ENCODE measurements at places on chromosomes 6 and 20.

DNA sequence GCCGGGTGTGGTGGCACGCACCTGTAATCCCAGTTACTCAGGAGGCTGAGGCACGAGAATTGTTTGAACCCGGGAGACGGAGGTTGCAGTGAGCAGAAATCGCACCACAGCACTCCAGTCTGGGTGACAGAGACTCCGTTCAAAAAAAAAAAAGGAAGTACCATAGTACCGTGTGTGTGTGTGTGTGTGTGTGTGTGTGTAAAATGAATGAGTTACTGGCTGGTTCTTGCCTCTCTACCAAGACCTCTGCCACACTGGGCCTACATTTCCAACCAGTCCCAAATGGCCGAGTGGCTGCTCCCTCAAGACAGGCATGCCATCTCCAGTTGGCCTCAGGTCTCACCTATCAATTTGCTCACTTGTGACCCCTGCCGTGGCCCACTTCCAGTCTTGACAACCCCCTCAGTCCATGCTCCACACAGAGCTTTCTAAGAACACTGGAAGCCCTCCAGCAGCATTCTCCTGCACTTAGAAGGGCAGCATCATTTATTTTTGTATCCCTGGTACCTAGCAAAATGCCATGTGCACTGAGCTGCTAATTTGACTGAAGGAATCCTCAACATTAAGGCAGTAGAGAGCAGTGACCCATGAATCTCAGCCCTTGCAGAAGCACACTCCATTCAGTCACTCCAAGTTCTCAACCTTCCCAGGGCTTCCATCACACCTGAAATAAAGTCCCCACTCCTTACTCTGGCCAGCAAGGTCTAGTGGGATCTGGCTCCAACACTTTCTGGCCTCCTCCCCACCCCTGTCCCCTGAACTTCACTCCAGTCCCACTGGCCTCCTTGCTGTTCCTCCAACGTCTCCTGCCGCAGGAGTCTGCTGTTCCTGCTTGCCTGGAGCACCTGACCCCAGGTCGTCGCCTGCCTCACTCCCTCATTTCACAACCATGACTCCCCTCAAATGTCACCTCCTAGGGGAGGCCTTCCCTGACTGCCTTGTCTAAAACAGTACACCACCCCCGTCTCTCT is 29.9 kb downstream of the COX4I2 start:
- DNase-seq = no peak

DNA sequence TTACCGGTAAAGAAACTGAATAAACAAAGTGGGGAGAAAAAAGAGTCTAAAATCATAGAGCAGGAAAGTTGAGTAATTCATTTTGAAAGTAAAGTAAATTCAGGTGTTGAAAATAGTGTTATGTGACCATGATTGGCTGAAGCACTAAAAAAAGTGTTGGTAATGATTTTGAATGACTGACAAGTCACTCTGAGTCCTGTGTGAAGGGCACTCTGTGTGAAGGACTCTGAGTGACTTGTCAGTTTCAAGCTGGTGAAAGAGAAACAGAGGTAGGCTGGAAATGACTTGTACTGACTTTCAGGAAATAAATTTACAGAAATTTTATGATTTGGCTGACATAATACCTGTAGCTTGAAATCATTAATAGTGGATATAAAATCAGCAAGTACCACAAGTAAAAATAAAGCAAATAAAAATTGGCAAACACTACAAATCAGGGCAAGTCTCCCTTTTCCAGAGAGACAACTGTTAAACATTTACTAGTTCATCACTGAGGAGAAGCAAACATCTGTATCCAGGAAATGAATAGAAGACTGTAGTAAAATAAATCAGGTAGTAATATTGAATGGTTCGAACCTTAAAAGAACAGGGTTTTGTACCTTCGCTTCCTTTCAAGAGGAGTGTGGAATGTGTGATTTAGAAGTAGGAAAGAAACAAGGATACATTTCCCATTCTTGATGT is 630.6 kb downstream of the GRIK2 start:
- no peak for DNase-seq

DNA sequence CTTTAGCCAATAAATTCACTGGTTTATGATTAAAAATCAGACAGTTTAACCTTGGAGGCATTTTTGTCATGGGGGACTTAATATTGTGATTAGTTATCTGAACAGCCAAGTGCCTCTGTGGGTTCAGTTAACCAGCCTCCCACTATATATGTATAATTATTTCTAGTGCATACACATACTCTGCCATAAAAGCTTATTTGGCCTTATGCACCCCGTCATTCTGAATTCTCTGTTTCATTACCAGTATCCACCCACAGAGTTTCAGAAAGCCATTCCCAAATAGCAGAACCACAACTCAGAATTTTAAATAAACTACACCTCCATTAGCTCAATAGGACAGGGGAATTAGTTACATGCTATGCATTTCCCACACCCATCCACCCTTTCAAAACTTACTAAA is 279.7 kb downstream of the ZFAND3 start:
- DNase-seq = no peak

DNA sequence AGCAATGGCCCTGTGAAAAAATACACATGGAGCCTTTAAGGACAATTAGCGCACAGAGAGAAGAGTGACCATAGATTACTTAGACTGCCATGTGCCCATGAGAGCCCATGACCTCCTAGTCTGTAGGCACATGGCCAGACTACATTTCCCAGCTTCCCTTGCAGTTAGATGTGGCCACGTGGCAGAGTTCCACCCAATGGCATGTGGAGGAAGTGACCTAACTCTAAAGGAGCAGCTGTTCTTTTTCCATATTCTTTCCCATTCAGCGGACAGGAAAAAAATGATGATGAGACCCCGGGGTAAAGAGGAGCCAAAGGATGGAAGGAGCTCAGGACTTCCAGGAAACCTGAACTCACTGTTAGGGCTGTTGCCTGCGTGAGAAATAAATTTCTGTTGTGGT is 116.6 kb downstream of the CBLN4 start:
- DNase-seq = no peak

- no peak for DNase-seq
Observed at GRCh38 chr6:140773276-140773675, 1359.4 kb upstream of the GJE1 start.

DNA sequence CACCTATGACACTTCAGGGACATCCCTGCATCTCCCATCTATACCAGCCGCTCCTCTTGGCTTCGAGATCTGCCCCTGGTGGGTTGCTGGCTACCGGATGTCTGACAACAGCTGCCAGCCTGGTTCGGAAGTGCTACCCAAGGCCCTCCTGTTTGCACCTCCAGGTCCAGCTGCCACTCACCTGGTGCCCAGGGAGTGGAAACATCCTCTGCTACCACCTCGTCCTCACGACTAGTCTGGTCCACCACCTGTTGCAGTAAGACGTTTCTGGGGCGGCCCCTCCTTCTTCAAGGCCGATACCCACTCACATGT is 8.3 kb upstream of the PCMTD2 start:
- DNase-seq = no peak
